Activated T-cell treated with anti-CD3 and anti-CD28 coated beads, Interleukin-2, amount 50 U/mL, for 1 hour (primary cell): ENCODE measurements at places on chromosomes 7 and 10.

GRCh38 chr10:21527598-21528235 is 2.2 kb upstream of the SKIDA1 start:
- no peak for DNase-seq

GRCh38 chr10:62131724-62132123 is 136.9 kb downstream of the RTKN2 start:
- no peak for DNase-seq

- DNase-seq = no peak
Observed at GRCh38 chr7:33707427-33707826, 197.9 kb upstream of the BMPER start.

DNA sequence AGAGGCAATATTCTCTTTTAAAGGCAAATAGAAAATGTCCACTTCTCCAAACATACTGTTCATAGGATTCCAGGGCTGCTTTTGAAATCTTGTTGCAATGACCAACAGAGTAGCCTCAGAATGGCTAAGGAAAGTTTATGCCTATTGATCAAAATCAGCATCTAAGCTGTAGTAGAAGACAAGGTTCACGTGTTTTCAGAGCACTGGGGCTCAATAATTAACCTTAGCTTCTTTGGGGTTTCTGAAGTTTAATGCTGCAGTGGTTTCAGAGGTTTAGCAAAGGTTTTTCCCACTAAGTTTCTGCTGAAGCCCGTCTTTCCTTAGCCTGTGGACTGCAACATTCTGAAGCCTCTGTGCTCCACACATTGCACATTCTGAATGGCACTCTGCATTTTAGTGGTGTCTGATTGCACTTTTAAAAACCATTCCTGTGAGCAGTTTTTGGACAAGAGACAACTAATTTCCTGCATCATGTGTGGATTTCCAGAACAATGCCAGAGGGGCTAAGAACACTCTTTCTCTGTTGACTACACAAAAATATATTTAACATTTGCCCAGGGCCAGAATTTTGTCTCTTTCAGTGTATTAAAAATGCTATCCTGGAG is 342.5 kb downstream of the PTEN start:
- no peak for DNase-seq

GRCh38 chr10:62087329-62087728 is 181.3 kb downstream of the RTKN2 start:
- DNase-seq = no peak

- DNase-seq = no peak
Observed at GRCh38 chr7:21500117-21500832, 42.6 kb upstream of the DNAH11 start.

DNA sequence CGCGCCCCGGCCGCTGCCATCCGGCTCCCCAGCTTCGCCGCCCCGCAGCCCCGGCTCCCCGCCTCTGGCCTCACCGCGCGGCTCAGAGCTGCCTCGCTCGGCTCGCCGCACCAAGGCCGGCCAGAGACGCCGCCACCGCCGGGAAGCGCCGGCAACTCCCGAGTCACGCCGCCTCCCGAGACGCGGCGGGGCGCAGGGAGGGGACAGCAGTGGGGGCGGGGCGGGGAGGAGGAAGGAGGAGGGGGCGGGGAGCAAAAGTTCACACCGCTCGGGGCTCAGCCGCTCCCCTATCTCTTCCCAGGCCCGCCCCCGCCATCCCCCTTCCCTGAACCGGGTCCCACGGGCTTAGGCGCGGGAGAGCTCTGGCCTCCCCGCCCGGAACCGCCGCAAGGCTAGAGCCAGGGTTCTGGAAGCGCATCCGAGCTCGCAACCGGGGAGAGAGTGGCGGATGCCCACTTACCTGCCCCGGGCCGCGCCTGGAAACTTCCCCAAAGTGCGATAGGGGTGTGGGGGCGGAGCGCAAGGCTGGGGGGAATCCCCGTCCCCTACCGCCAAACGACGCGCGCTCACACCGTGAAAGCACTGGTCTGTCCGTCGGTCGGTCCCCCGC is 1.0 kb downstream of the CHST15 start:
- peak; percentile 29 for DNase-seq

DNA sequence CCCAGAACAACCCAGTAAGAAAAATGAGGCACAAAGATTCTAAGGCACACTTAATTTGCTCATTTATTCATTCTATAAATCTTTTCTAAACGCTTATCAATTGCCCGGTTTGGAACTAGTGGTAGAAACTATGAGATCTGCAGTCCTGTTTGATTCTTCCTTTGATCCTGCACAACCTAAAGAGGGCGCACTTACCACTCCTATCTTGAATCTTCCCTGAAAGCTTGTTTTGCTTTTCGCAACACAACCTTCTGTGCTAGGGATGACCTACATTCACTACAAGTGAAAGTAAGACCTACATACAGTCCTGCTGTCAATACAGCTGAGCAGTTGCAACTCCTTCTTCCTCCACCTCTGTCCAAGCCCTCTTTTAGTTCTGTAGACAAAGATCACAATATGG is 12.6 kb upstream of the ARL4A start:
- DNase-seq = no peak

- no peak for DNase-seq
Observed at GRCh38 chr7:96236198-96237039, 85.5 kb downstream of the SLC25A13 start.

GRCh38 chr7:142440906-142441411 is 183.1 kb upstream of the PRSS58 start:
- DNase-seq = no peak

GRCh38 chr10:47053081-47053798 is 142.0 kb downstream of the PTPN20 start:
- no peak for DNase-seq

GRCh38 chr7:30708983-30709382 is 26.7 kb upstream of the CRHR2 start:
- no peak for DNase-seq

DNA sequence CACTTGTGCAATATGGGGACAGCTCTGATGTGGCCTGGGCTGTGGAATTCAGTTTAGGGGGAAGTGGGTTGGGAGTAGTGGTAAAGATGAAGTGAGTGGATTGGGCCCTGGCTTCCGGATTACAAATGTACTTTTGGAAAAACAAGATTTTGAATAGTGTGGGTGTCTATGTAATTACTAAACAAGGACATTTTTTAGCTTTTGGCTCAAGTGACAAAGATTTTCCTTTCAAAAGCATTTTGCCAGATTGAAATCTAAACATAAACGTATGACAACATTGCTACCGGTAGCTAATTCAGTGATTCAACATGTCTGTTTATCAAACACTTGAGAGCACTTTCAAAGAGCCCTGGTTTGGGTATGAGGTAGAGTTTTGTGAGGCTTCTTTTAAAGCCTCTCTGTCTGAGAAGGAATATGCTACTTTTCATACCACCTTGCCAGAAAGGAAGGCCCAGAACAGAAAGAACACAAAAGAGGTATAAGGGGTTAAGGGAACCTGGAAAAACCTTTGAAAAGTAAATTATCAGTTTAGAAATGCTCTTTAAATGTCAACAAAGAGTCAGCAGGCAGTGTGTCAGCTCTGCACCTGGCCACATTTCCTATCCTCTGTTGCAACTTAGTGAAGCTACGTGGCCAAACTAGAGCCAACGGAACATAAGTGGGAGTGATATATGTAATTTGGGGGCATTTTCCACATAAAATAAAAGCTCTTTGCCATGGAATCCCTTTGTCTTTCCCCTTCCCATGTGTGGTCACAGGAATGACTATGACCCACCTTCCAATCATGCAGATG is 516.1 kb downstream of the NRG3 start:
- no peak for DNase-seq

GRCh38 chr10:47113907-47114500 is 186.0 kb upstream of the GDF10 start:
- DNase-seq = no peak
